ENCODE measurements at places on chromosomes 7 and 10.

- no peak for DNase-seq
Observed at GRCh38 chr10:104650072-104650471, 9.0 kb downstream of the SORCS3 start.

- DNase-seq = no peak
Observed at GRCh38 chr7:85196696-85197095, 9.8 kb upstream of the SEMA3D start.

DNA sequence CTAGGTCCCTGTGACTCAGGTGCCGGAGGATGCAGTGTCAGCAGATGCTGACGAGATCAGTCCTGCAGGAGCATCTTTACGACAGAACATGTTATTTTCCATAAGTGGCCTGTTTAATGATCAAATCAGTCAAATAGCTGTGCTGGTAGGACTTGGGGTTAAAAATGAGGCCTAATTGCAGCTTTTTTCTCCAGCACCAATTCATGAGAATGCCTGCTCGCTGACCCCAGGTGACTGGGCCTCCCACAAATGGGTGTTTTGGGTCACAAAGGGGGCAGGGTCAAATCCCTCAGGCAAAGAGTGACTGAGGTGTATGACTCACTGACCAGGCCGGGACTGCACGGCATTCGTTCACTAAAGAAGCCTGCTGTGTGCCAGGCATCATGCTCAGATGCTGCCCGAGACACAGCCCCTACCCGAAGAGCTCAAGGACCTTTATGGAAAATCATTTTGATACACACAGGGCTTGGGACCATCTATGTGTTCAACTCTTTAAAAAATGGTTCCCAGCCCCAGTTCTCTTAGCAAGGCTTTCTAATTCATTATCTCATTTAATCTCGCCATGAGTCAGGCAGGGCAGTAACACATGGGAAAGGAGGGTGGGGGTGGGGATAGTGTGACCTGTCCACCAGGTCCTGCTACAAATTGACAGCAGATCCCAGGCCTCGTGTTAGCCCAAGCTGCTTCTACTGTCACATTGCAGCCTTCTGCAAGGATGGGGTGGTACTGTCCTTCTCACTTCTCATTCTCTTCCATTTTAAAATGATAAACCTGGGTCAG lies 21.1 kb downstream of the ZNF775 start:
- DNase-seq = no peak

DNA sequence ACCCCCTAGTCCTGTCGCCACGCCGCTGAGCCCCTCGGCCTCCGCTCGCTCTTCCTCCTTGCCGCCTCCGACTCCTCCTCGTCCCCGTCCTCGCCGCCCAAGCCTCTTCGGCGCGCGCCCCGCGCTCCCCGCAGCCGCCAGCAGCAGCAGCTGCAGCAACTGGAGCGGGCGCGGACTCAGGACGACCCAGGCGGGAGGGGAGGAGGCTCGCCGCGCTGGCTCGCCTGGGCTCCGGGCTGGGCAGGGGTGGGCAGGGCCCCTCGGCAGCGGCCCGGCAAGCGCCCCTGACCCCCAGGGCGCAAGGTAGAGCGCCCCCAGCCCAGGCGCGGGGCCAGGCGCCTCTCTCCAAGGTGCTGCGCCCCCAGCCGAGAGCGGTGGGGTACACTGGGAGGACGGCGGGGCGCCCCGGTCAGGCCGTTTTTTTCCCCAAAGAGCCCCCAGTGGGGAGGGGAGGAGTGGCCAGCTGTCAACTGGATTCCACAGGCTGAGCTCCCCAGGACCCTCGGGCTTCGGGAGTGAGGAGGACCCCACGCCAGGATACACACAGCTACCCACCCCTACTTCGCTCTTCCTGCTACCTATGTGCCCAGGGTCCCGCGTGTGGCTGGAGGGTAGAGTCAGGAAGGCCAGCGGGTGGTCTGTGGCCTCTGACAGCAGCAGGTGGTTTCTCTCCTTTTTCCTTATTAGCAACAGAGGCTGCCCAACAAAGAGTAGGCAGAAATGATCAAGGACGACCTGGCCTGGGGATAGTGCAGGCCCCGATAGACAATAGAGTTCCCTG lies 903 bp upstream of the KCNMA1 start:
- no peak for DNase-seq

DNA sequence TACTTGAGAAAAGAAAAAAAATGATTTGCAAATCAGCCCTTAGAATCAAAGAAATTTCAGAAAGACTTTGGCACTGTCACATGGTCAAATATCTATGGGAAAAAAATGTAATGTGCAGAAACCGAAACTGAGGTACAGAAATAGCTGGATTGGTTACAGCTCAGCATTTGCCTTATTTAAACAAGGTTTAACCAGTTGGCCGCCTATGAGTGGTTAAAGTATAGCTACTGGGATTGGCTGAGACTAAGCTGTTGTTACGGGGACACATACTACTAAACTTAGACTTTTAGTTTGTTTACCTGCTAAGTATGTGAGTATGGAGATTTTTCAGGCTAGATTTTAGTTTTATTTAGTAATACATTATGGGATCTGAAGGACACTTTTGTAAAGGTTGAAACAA lies 38.6 kb downstream of the SFTPD start:
- no peak for DNase-seq
